Panc1 (cell line): ENCODE measurements at places on chromosomes 2 and 18. TPM values are rescaled to one million over a fixed set of nuclear protein-coding genes. Genes with fewer than 3 reads are reported as not detected.

Gene RPRM
- total RNA-seq, result not detected

Gene DPYSL5
- total RNA-seq, result 0.31 TPM

GRCh38 chr18:40326985-40327384, 1628.0 kb upstream of the PIK3C3 start:
- no peak for DNase-seq

- no peak for DNase-seq
These were observed 2.7 kb downstream of the RSAD2 start for GRCh38 chr2:6880200-6880733.

Gene ZNF804A
- total RNA-seq, result 2.2 TPM
